ENCODE measurements at places on chromosomes 6 and 20.

- DNase-seq: no peak
Measured at GRCh38 chr6:73302339-73302738, 39.3 kb upstream of the KHDC1 start.

- DNase-seq: no peak
Measured at GRCh38 chr6:83221276-83221675, 28.1 kb downstream of the RWDD2A start.

- no peak for DNase-seq
Measured at GRCh38 chr6:68973066-68973465, 338.0 kb downstream of the ADGRB3 start.

DNA sequence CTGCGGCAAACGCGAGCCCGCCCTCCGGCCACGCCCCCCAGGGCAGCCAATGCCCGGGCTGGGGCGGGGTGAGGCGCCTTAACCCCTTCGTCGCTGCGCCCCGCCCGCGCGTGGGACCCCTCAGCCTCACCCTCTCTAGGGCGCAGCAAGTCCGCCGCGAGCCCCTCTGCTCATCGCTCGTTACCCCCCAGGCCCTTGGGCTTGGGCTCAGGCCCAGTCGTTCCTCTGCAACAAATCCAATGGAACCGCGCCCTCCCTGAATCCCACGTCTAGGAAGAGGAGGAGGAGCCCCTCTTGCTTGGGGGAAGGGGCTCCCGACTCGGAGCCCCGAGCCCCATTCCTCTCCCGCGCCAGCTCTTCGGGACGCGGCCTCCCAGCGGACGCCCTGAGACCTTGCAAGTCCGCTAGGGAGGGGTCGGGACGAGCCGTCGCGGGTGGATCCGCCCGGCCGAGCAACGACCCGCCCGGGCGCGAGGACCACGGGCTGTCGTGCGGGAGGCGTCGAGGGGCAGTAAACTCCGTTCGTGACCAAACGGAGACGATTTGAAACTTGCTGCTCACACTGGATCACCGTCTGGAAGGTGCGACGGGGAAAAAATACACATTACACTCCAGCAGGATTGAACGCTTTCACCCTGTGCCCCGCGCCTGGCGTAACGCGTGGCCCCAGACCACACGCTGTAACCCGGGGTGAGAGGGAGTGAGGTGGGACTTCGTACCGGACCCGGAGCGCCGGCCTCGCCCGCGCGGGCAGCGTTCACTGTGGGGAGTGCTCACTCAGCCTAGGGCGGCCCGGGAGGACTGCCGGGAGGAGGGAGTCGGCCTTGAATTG, 477 bp upstream of the LZTS3 start:
- DNase-seq: peak; percentile 84

DNA sequence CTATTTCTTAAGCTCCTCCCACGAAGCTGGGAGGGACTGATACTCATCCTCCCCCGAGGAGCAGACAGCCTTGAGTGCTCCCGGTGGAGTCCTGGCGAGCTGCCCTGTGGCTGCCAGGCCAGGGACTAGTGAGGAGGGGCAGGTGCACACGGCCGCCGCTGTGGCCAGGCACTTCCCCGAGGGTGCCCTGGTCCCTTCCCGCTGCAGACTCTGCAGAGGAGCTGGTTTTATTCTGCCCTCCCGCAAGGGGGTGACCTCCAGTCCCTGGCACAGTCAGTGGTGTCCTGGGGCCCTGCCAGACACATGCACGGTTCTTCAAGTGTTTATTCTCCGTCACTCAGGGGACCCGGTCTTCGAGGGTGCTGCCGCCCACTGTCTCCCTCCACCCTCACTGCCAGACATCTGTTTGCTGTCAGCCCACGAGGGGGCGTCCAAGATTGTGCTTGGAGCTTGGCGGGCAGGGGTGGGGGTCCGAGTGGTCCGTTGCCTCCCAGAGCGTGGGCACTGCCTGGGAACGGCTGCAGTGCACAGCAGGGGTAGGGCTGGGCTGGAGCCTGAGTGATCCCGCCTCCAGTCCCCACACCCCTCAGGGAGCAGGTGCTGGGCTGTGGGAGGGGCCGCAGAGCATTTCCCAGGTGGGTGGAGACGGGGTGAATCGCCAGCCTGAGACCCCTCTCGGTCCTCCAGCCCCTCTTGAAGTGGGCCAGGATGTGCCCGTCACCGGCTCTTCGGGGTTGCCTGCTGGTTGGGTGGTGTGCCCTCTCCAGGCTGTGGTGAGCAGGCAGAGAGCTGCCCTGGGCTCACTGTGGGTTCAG, 3.1 kb upstream of the CABLES2 start:
- DNase-seq: no peak

DNA sequence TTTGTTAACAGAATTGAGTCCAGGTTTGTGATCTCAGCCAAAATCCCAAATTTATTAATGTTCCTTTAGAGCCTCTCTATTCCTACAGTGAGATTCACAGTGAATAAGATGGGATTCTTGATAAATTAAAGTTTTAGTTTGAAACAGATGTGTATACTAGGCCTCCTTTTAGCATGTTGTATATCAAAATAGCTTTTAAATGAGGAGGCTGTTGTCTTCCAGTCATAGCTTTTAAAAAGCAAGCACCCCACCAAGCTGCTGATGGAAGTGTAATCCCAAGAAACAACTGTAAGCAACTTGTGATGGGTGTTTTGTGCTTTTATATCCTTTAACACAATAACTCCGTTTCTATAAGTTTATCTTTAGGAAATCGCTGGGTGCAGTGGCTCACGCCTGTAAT, 7.0 kb downstream of the GTF2H5 start:
- no peak for DNase-seq

DNA sequence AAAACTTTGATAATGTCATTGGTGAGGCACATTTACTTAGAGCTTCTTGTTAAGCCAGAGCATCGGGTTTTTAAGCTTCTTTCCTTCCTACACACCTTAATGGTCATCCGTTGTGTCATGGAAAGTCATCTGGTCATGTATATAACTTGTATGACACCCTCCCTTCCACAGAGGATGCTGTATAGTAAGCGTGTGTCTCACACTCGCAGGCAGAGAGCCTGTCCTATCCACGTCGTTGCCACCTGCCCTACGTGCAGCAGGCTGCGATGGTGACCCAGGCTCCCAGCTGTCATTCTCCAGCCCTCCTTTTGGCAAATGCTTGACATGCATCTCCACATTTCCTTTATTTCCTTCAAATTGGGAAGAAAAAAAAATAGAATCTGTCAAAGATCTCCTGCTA, 85.6 kb downstream of the MYB start:
- DNase-seq: no peak

- DNase-seq: no peak
Measured at GRCh38 chr6:100665041-100665380, 200.3 kb upstream of the SIM1 start.

DNA sequence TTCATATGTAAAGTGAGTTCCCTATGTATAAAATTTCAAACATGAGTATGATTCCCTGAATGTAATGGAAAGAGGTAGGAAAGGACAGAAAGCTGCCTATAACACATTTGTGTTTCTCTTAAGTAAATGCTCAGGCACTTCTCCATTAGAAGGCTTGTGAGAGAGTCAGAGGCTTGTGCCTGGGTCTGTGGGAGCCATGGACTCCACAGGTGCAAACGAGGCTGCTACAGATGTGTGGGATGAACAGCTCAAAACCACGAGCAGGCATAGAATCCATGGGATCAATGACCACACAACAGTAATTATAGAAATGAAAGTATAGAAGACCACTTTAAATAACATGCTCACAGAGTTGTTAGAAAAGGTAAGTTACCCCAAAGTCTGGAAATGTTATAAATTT, 134.4 kb downstream of the ARID1B start:
- DNase-seq: no peak

DNA sequence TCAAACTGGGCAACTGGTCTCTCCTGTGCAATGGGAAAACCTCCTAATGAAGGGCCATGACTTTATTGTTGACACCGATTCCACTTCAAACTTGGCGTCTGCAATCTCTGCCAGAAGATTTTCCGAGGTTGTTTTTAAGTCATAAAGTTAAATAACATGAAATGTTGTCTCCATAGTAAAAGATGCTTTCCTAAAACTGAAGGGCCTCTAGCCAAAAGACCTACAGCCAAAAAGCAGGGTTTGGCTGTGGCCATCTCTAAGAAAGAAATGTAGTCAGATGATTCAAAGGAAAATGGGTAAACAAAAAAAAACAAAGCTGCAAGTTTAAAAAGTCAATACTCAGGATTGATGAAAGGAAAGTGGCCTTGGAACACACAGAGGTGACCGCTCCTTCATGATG, 14.1 kb downstream of the CD93 start:
- no peak for DNase-seq

DNA sequence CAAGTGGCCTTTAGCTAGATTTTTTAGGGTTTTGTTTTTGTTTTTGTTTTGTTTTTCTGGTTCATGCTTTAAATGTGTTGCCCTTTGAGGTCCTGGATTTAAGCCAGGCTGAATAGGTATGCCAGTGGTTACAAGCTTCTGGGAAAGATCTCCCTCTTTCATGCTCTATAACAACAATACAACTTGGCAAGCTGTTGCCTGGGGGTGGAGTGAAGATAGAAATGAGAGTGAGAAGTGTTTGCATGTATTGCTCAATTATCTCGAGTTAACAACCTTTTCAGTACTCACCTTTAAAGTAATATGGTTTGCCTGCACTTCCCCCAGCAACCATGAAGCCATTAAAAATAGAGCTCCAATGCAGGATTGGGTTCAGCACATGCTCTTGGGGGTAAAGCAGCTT, 19.2 kb upstream of the HAO1 start:
- DNase-seq: no peak

- DNase-seq: no peak
Measured at GRCh38 chr20:34946661-34947060, 8.9 kb downstream of the GSS start.

DNA sequence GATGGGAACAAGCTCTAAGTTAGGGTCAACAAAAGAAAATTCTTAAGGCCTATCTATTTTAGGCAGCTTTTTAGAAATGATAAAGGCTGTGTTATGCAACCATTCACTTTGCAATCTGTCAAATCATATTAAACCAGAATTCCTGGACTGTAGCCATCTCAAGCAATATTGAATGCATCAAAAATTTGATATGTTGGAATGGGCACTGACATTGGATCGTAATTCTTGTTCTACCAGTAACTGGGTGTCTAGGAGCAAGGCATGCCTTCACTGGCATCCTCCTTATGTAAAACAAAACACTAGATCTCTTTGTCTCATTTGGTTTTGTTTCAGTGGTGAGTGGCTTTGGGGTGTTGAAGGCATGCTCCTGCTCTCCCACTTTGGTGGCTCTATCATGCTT, 145.6 kb downstream of the JARID2 start:
- no peak for DNase-seq

DNA sequence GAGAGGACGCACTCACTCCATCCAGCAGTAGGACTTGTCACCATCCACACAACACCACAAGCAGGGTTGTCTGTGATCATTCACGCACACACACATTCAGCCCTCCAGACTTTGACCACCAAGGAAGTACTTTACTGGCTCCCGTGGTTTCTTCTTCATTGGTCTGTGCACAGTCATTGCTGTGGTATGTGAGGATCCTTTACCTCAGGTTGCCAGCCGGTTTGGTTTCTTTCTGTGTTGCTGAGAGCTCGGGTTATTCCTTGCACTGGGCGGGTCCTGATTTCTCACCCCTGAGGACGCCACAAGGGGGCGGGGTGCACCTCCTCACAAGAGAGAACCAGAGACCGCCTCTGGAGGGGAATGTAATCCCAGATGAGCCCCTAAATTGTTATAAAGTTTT, 11.2 kb downstream of the SLC35A1 start:
- DNase-seq: no peak

DNA sequence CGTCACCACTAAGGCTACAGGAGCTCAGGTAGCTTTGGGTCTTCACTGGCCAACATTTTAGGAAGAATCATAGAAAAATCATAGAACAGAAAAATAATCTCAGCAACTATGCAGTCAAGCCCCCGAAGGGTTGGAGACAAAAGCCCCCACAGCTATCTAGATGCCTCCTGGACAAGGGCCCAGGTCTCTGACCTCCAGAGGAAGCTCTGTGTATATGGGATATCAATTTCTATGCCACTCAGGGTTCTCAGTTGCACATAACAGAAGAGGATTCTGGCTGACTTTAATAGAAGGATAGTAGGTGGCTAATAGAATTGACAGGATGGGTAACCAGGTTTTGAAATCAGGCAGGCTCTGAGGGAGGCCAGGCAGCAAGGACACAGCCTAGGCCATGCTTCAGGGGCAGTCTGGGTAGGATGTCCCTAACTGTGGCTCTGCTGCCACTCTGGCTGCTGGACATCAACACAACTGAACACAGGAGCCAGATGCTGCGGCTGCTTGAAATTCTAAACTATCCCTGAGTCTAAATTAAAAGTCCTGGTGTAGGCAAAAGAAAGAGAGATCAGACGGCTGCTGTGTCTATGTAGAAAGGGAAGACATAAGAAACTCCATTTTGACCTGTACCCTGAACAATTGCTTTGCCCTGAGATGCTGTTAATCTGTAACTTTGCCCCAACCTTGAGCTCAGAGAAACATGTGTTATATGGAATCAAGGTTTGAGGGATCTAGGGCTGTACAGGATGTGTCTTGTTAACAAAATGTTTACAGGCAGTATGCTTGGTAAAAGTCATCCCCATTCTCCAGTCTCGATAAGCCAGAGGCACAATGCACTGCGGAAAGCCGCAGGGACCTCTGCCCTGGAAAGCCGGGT, 65.6 kb downstream of the TRMT6 start:
- DNase-seq: no peak

DNA sequence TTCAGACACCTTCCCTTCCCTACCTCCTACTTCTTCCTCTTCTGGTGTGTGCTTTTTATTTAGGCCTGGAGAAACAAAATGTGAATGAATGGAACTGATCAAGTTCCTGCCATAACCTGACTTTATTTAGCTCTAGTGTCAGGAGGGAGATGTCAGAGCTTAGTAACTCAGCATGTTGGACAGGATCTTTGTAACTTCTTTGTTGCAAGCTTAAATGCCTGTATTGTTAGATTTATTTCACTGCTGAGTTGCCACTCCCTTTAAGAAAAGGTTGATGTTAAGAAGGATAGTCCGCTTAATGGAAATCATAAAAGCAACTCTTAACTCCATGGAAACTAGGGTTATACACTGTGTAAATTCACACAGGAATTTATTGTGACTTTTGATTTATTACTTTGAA, 2.2 kb downstream of the FAM120B start:
- no peak for DNase-seq

DNA sequence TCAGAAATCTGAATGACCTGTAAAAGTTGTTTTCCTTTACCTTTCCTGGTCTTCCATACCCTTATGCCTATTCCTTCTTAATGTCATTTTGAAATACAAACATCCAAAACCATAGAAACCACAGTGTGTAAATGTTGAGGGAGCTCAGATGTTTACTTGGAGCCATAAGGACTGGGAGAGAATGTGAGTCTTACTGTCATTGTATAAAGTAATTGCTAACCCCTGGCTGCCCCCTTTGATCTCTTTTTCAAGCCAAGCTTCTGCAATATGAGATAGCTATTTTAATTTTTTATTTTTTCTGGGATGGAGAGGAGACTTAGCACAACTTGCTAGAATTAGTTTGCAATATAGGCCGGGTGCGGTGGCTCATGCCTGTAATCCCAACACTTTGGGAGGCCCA, 124.4 kb upstream of the AKIRIN2 start:
- no peak for DNase-seq

All from stimulated activated CD4-positive, alpha-beta T cell treated with anti-CD3 and anti-CD28 coated beads, Interleukin-1b, Interleukin-23, amount 100 ng/mL, for 24 hours (primary cell).